ENCODE measurements at places on chromosomes 6 and 20.

GRCh38 chr6:68640491-68640835, 5.4 kb downstream of the ADGRB3 start:
- DNase-seq = no peak

DNA sequence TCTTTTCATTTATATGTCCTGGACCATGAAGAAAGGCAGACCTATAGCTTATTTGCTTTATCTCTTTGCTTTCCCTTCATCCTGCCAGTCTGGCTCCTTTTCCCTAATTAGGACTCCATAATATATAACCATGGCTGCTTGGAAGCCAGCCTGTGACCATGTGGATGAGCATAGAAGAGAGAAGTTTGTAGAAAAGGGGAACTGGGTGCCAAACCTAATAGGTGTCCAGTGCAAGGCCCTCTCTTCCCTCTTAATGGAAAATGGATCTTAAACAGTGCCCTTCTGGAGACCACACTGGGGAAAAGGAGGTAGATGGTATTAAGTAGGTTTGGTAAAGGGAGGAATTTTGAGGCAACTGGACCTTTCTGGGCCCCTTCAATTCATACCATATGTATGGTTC, 16.7 kb upstream of the OSTM1 start:
- DNase-seq = no peak

DNA sequence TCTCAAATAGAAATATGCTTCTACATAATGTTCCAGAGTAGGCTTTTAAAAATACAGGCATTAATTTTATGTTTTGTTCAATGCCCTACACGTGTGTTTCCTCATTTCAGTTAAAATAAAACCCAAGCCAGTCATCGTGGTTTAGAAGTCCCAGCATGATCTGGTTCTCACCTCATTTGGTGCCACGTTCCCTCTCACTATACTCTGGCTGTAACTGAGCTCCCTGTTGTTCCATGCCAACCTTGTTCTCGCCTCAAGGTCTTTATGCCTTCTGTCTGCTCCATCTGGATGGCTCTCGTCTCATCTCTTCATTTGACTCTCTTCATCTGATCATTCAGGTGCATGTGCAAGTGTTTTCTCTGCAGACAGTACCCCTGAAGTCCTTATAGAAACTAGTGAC, 32.6 kb downstream of the HDGFL1 start:
- DNase-seq = no peak

DNA sequence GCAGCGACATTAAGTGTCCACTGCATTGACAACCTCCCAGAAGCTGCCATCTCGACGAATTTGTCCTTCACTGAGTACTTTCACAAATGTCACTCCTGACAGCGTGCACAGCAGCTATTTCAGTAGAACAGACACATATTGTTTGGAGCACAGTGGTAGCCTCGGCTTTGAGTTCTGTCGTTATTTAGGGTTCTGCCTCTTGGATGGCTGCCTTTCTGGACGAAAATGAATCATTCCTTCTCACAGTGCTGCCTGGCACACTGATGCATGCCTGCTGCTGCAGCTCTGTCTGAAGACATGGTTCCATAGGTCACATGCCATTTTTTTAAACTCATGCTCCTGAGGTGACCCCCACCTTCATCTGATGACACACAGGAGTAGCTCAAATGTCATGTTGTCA, 477.0 kb downstream of the C6orf118 start:
- DNase-seq = no peak

- no peak for DNase-seq
Observed at GRCh38 chr6:153301602-153302001, 170.5 kb upstream of the RGS17 start.

- no peak for DNase-seq
Observed at GRCh38 chr6:17630511-17631073, 30.5 kb downstream of the FAM8A1 start.

DNA sequence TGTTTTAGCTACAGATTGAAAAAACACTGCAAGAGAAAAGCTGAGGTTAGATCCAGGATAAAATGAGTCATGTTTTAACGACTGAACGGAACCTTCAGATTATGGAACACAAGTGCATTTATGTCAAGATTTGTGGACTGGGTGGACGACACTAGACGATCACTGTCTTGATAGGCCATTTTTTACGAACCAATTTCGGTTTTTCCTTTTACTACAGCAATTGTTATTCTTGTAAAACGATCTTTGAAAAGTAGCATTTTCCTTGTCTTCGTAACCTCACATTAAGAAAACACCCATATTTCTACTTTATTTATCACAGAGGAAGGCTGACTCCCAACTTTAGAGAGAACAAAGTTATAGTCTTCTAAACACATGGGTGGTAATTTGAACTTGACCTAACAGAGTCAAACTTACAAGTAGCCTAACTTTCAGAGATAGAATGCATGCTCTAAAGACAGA, 294.2 kb upstream of the TCF21 start:
- DNase-seq = no peak

DNA sequence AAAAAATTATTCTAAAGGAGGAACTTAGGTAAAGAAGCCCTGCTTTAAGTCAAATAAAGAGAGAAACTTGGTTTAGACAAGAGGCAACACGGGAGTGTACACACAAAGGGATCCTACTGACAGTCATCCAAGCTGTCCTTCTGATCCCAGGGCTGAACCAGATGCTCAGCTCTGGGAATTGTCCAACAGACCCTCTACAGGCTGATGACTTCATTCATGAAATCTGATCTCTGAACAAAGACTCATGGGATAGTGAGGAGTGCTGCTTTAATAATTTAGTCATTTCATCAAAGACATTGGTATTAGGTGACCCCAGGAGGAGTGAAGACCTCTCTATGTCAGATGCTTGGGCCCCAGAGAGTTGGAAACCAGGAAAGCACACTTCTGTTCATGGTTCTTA, 65.6 kb upstream of the ARMH2 start:
- DNase-seq = no peak

DNA sequence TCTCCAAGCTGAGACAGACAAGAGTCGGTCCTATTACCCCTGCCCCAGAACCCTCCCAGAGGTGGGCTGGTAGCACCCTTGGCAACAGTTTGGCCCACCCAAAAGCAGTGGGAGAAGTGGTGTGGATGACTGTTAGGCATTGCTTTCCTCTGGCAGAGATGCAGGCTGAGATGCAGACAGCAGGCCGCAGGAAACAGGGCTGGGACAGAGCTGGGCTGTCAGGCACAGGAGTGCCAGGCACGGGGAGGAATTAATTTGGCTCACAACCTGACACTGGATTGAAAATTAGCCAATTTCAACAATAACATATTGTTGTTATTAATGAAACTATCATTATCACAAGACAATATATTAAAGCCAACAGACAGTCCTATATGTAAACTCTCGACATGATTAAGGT, 15.7 kb upstream of the SIRT5 start:
- DNase-seq = no peak

DNA sequence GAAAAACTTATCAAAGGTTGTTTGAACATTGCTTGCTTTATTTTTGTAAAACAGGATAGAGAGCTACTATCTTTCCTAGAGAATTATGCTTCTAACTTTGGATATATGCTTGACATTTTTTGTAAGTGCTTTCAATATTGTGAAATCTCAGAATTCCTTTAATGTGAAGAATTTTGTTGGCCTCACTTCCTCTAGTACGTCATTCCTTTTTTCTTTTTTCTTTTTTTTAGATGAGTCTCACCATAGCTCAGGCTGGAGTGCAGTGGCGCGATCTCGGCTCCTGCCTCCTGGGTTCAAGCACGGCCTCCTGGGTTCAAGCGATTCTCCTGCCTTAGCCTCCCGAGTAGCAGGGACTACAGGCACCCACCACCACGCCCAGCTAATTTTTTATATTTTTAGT, 668.1 kb downstream of the RFPL4B start:
- DNase-seq = no peak

DNA sequence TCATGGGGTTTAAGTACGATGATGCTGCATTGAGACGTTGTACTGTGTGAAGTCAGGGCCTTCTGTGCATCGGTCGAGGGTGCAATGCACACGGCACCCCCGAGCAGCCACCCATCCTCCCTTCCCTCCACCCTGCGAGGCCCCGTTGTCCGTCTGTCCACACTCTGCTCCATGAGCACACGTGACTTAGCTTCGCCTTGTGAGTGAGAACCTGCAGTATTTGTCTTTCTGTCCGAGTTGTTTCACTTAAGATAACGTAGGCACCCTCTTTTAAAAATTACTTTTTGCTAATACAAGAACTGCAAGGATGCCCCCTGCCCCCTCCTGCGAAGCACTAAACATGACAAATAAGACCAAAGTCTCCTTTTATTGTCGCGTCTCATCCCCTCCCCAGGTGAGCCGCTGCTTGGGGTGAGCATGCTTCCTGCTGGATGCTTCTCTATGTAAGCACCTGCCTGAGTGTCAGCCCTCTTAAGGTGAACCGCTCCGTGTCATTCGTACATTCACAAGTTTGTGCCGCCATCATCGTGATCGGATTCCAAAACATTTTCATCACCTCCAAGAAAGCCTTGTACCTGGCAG, 3.6 kb upstream of the RBBP8NL start:
- no peak for DNase-seq

DNA sequence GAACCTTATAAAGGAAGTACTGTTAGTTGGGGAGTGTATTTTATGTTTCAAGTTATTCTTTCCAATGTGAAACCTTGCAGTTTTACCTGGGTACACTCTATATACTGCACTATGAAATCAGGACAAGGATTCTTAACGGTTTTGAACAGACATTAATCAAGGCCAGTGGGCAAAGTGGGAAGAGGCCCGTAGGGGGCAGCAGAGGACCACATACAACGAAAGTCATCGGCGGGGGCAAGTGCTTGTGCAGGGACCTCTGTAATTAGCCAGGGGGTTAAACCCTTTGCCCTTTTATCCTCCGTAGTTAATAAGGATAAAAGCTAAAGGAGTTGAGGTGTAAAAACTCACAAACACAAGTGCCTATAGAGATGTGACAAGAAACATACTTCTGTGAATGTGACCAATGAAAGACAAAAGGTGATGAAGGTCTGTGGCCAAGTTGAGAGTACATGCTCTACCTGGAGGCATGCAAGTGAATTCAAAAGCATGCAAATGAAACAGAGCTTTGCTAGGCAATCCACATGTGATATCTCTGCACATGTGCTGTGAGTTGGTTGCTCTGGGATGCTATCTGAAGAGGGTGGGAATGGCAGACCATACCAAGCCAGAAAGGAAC, 392.7 kb upstream of the MAN1A1 start:
- DNase-seq = peak; percentile 6

Measured in activated T-helper 1 cell treated with Interleukin-2 at 50 U/mL for 16 hours (primary cell).